Right renal pelvis (tissue), 4 donors: ENCODE measurements at places on chromosomes 2 and 18. TPM values are rescaled to one million over a fixed set of nuclear protein-coding genes. Genes with fewer than 3 reads are reported as not detected.

The DNAH6 gene
- 1.7 TPM for polyA plus RNA-seq

GRCh38 chr2:241001413-241002274 lies 3.2 kb downstream of the SNED1 start:
- DNase-seq, result no peak

GRCh38 chr2:219171231-219171651 lies 1.4 kb upstream of the SLC23A3 start:
- no peak for DNase-seq

GRCh38 chr2:3272761-3273160 lies 104.9 kb downstream of the EIPR1 start:
- no peak for DNase-seq

The BMP10 gene
- polyA plus RNA-seq, result not detected
